ENCODE measurements at places on chromosomes 3 and 15.

DNA sequence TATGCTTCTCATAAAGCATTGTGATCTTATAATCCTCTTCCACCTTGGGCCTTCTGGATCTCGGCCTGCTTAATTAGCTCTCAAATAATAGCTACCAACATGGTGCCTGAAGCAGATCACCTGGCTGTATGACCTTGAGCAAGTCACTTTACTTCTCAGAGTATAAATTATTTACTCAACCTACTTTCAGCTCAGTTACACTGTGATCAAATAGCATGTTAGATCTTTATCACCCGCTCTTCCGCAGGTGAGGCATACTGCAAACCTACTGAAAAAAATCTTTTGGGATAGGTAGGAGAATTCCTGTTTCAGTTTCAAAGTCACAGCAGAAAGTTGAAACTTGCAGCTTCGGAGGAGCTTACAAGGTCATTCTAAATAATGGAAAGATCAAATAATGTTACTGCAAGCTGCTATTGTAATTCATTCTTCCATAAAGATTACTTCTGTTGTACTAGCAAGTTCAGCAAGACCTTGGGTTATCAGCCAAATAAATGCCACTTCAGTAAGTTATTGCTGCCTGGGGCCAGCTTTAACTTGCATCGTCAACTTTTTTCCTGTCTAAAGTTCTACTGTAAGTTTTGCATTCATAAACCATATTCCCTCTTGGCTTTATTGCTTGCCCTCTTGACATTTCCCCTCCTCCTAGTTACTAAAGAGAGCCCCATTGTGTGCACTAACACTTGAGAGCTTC, 268.4 kb upstream of the ATP11B start:
- no peak for DNase-seq

DNA sequence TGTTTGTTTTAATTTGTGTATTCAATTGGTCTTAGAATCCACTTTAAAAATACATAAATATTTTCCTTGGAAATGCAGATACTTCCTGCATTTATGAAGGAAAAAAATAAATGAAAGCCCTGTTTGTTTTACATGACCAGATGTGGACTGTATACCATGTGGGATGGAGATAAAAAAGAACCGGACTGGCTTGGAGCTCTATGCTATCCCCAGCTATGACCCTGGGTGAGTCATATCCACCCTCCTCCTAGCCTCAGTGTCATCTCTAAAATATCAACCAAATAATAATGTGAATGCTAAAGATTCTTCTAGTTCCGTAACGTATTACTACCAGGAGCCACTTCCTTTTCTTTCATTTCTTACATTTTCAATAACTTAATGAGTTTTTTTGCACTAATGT, 44.5 kb upstream of the PDZRN3 start:
- no peak for DNase-seq

GRCh38 chr3:152905631-152906030, 70.7 kb downstream of the P2RY1 start:
- no peak for DNase-seq

DNA sequence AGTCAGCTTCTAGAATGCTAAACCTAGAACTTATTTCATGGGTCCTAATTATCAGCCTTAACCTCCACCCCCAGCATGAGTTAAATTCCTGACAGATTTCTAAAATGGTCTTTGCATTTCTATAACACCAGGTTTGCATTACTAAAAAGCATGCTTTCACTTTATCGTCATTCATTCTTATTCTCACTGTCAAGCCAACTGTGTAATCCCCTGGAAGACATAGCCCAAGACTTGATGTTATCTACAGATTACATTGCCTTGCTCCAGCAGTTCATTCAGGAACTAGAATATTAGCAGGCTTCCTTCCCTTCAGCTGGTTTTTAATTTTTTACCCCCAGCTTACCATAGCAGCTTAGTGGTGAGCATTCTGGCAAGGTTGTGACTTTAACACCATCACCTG, 184.0 kb downstream of the SLCO3A1 start:
- DNase-seq = no peak

DNA sequence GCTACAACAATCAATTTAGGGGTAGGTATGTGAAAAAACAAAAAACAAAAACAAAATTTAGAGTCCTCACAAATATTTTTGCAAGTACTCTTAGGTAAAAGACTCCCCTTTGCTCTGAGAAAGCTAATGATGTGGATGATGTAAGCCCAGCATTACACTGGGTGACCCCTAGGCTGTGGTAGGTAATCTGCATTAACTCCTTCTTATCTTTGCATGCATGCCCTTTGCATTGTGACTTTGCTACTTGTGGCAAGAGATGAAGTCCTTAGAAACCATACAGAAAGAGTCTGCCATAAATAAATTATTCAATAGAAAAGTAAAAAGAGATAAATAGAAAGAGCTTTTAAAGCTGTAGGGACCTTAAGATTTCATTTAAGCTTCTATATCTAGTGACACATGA, 159.7 kb upstream of the MBNL1 start:
- DNase-seq = no peak

All from RKO (cell line).